ENCODE measurements at places on chromosomes 5 and 9. TPM values are rescaled to one million over a fixed set of nuclear protein-coding genes. Genes with fewer than 3 reads are reported as not detected.
A peak's percentile ranks its signal among the peaks of the same experiment; 100 is the strongest.

DNA sequence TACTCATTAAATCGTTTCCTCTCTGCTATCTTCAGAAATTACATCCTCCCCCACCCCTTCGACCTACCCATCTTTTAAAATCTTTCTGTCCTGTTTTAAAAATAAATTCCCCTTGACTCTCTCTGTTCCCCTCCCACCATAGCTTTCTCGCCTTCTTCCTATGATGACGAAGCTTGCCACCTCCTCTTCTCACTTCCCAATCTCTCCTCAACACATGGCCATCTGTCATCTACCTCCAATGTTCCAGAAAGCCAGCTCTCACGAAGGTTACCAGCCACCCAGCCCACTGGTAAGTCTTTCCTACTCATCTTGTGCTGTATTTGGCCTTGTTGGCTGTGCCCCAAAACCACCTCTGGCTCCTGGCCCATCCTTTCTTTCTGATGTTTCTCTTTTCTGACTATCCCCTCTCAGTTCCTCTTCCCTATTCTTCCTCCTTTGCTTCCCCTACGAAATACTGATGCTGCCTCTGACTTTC is 346.3 kb downstream of the ENC1 start:
- no peaks in the 10 kb centered on the region for H3K36me3 ChIP-seq
- no peaks in the 10 kb centered on the region for H3K27me3 ChIP-seq
- H3K27ac ChIP-seq = no peak overlapping the region
- no peak overlapping the region for H3K4me3 ChIP-seq

The SPINK13 gene
- not detected for total RNA-seq

DNA sequence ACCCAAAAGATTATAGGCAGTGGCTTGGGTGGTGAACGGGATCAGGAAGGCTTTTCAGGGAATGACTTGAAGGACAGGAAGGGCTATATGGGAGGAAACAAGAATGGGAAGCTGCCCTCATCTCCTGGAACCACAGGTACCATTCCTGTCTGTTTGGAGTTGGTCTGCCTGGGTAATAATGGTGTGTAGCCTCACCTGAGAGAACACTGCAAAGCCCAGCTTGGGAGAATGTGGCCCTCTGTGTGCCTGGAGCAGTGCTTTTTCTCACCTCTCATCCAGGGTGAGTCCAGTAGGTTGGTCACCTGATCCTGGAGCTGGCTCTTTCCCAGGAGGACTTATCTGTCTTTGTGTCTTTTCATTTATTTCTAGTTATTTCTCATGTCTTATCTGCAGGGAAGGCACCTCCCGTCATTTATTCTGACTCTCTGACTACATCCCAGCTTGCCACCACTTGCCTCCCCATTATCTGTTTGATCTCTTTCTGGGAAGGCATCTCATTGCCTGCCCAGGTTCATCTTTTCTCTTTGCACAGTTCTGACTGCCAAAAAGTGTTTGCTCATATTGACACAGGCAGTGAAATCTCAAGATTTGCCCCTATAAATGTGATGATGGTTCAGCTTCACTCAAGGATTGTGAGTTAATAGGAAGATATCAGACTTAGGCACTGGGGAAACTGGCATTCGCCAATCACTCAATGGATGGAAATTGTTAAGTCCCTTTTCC is 22.5 kb upstream of the OR2S2 start:
- DNase-seq = no peak
- H3K27me3 ChIP-seq = no peaks in the 10 kb centered on the region
- no peaks in the 10 kb centered on the region for H3K36me3 ChIP-seq
- H3K27ac ChIP-seq = no peak overlapping the region

- no peak overlapping the region for H3K4me3 ChIP-seq
- H3K4me1 ChIP-seq = peaks cover 56% of the 10 kb centered on the region
- no peak for DNase-seq
- H3K36me3 ChIP-seq = peaks cover 9% of the 10 kb centered on the region
- peak overlapping the region; percentile 98 for H3K27ac ChIP-seq
Measured at GRCh38 chr5:141510850-141511601, 22.1 kb downstream of the PCDHGC5 start.

DNA sequence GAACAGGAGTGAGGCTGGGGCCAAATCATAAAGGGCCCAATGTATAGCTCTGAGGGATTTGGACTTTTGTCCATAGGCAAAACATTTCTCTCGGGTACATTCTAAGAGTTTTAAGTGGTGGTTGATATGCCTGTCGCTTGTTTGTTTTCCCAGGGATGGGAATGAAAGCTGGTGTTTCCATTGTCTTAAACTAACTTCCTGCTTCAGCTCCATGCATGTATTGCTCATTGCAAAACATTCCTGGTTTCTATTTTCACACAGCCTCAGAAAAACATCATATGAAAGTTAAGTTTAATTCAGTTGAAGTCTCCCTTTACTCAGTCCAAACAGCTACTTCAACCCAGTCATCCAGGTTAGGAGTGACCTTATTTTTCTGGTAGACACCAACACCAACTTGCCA is 235.0 kb downstream of the ACTL7B start:
- H3K27me3 ChIP-seq = no peaks in the 10 kb centered on the region
- no peak for DNase-seq
- H3K4me1 ChIP-seq = no peaks in the 10 kb centered on the region
- no peak overlapping the region for H3K4me3 ChIP-seq
- no peaks in the 10 kb centered on the region for H3K36me3 ChIP-seq

GRCh38 chr5:172361566-172362238 is 78.1 kb upstream of the UBTD2 start:
- peak overlapping the region; percentile 38 for H3K27ac ChIP-seq
- H3K4me3 ChIP-seq = no peak overlapping the region
- no peaks in the 10 kb centered on the region for H3K4me1 ChIP-seq
- peaks cover 30% of the 10 kb centered on the region for H3K36me3 ChIP-seq
- no peaks in the 10 kb centered on the region for H3K27me3 ChIP-seq
- DNase-seq = peak; percentile 76

- no peaks in the 10 kb centered on the region for H3K36me3 ChIP-seq
- H3K27ac ChIP-seq = no peak overlapping the region
- H3K4me1 ChIP-seq = no peaks in the 10 kb centered on the region
- no peak overlapping the region for H3K4me3 ChIP-seq
- H3K27me3 ChIP-seq = no peaks in the 10 kb centered on the region
Measured at GRCh38 chr5:150254363-150254762, 35.2 kb downstream of the CAMK2A start.

DNA sequence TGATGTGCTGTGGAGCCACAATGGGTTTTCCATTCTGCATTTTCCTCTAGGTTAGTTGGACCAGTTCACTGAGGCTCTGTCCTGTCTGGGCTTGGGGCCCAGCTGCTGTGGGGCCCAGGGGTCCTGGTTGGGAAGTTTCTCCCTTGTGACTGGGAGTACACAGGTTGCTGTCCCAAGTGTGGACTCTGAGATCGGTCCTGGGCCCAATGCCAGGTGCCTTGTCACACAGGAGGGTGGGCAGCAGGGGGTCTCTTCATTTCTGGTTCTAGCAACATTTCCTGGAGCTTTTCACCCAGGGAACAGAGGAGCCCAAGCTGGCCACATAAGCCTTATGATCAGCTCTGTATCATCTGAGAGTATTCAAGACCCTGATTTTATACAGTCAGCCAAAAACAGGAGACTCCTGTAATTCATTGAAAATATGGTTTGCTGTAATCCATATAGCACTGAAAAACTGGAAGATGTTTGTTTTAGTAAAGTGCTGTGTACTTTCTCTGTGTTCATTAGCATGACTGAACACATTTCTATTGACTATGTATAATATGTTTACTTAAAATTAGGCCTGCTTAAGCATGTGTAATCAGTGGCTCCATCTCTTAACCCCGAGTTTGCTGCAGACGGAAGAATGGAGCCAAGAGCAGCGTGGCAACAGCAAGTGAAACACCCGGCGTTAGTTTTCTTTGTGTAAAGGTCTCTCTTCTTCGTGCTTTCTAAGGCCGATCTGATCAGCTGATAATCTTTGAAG is 62.5 kb downstream of the MVB12B start:
- no peaks in the 10 kb centered on the region for H3K27me3 ChIP-seq
- peaks cover 6% of the 10 kb centered on the region for H3K36me3 ChIP-seq
- no peak overlapping the region for H3K4me3 ChIP-seq
- no peak overlapping the region for H3K27ac ChIP-seq

- no peaks in the 10 kb centered on the region for H3K4me1 ChIP-seq
- no peak overlapping the region for H3K4me3 ChIP-seq
- H3K27me3 ChIP-seq = no peaks in the 10 kb centered on the region
- peaks cover 33% of the 10 kb centered on the region for H3K36me3 ChIP-seq
- DNase-seq = no peak
Measured at GRCh38 chr5:133086366-133086875, 34.6 kb downstream of the HSPA4 start.

DNA sequence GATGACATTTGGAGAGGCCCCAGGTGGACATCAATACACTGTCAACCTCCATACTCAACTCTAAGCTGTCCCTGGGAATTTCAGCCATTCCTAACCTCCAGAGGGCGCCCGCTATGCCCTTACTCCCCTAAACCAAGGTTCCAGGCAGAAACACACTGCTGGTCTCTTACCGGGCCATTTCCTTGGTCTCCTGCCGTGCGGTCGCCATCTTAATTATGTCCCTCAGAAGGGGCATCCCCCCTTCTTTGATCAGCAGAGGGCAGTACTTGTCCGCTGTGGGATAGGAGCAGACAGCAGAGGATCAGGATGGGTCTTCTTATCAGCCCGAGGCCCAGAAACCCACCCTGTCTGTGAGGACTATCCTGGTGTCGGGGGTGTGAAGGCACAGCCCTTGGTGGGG is 9.3 kb upstream of the ZDHHC12 start:
- DNase-seq = no peak
- peaks cover 38% of the 10 kb centered on the region for H3K36me3 ChIP-seq
- no peaks in the 10 kb centered on the region for H3K4me1 ChIP-seq
- no peak overlapping the region for H3K4me3 ChIP-seq

The DMRT2 gene
- 7.2 TPM for total RNA-seq

GRCh38 chr5:138033386-138033808 is 518 bp upstream of the FAM13B start:
- H3K4me1 ChIP-seq = peaks cover 8% of the 10 kb centered on the region
- no peak for DNase-seq
- no peaks in the 10 kb centered on the region for H3K36me3 ChIP-seq
- peak overlapping the region; percentile 96 for H3K4me3 ChIP-seq

DNA sequence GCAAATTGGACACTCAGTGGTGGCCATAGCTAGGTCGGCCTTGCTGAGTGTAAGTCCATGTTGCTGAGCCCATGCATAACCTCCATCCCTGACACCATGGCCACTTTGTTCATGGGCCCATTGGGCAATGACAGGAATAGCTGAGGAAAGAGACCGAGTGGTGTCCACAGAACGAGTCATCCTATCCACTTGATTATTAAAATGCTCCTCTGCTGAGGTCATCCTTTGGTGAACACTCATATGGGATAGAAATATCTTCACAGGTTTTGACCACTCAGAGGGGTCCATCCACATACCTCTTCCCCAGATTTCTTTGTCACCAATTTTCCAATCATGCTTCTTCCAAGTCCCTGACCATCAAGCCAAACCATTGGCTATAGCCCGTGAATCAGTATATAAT is 63.6 kb downstream of the PPIC start:
- no peak overlapping the region for H3K4me3 ChIP-seq
- no peak for DNase-seq
- H3K4me1 ChIP-seq = no peaks in the 10 kb centered on the region
- no peak overlapping the region for H3K27ac ChIP-seq
- H3K27me3 ChIP-seq = no peaks in the 10 kb centered on the region

DNA sequence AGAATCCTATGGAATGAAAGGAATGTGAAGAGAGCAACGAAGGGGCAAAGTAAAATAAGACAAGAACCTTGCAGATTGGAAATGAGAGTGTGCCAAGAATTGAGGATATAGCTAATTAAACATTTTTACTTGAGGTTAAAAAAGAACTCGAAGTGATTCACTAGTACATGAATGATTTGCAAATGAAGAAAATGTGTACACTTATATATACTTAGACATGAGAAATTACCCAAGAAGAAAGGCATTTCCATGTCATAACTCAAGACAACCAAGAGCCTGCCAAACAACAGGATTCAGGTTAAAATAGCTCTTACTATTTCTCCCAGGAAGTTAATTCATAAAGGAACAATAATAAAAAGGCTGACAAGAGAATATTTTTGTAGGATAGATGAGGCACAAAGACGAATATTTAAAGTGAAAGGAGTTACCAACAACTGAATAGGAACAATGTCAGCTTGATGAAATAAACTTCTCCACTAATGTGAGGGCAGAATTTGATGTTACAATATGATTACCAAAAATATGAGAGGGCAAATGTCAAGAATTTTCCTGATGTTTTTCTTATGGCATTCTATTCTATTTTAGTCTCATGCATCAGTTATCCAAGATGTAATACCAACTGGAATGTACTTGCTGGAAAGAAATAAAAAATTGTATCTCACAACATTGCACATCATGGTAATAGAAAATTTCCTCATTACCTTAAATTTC is 18.9 kb upstream of the NPR3 start:
- H3K36me3 ChIP-seq = no peaks in the 10 kb centered on the region
- H3K27me3 ChIP-seq = no peaks in the 10 kb centered on the region
- H3K27ac ChIP-seq = peak overlapping the region; percentile 81
- peaks cover 21% of the 10 kb centered on the region for H3K4me1 ChIP-seq
- no peak for DNase-seq

The MARCOL gene
- total RNA-seq = not detected

- no peak overlapping the region for H3K27ac ChIP-seq
- no peak overlapping the region for H3K4me3 ChIP-seq
- H3K36me3 ChIP-seq = no peaks in the 10 kb centered on the region
- no peaks in the 10 kb centered on the region for H3K27me3 ChIP-seq
Measured at GRCh38 chr5:178424810-178425177, 165.4 kb downstream of the COL23A1 start.

GRCh38 chr9:29564564-29564963 is 1991.3 kb upstream of the C9orf72 start:
- DNase-seq = no peak
- no peaks in the 10 kb centered on the region for H3K36me3 ChIP-seq
- H3K4me1 ChIP-seq = no peaks in the 10 kb centered on the region
- no peak overlapping the region for H3K4me3 ChIP-seq
- no peak overlapping the region for H3K27ac ChIP-seq

- no peaks in the 10 kb centered on the region for H3K4me1 ChIP-seq
- no peak overlapping the region for H3K4me3 ChIP-seq
- H3K36me3 ChIP-seq = no peaks in the 10 kb centered on the region
- H3K27me3 ChIP-seq = no peaks in the 10 kb centered on the region
- no peak for DNase-seq
- no peak overlapping the region for H3K27ac ChIP-seq
Measured at GRCh38 chr5:16437977-16438376, 27.6 kb downstream of the ZNF622 start.

The DAB2IP gene
- 71.6 TPM for total RNA-seq

DNA sequence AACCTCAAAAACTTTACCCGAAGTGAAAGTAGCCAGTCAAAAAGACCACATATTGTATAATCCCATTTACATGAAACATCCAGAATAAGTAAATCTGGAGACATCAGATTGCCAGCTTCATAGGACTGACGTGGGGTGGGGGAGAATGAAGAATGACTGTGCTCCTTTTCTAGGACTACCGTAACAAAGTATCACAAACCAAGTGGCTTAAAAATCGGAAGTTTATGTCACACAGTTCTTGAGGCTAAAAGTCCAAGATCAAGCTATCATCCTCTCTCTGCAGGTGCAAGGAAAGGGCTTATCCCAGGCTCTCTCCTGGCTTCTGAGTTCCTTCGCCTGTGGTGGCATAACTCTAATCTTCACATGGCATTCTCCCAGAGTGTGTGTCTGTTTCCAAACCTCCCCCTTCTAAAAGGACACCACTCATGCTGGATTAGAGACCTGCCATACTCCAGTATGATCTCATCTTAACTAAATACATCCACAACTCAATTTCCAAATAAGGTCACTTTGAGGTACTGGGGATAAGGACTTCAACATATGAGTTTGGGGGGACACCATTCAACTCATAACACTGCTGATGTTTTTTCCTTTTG is 25.5 kb downstream of the ADAM19 start:
- H3K36me3 ChIP-seq = no peaks in the 10 kb centered on the region
- H3K27ac ChIP-seq = no peak overlapping the region
- no peak overlapping the region for H3K4me3 ChIP-seq
- H3K27me3 ChIP-seq = no peaks in the 10 kb centered on the region
- no peak for DNase-seq
- peaks cover 42% of the 10 kb centered on the region for H3K4me1 ChIP-seq

The PRELID2 gene
- total RNA-seq = 23.5 TPM

The PRDM9 gene
- not detected for total RNA-seq

The PROB1 gene
- total RNA-seq = 4.3 TPM

Measured in ascending aorta (tissue), 2 donors.